ENCODE measurements at places on chromosomes 1 and 21. TPM values are rescaled to one million over a fixed set of nuclear protein-coding genes. Genes with fewer than 3 reads are reported as not detected.

DNA sequence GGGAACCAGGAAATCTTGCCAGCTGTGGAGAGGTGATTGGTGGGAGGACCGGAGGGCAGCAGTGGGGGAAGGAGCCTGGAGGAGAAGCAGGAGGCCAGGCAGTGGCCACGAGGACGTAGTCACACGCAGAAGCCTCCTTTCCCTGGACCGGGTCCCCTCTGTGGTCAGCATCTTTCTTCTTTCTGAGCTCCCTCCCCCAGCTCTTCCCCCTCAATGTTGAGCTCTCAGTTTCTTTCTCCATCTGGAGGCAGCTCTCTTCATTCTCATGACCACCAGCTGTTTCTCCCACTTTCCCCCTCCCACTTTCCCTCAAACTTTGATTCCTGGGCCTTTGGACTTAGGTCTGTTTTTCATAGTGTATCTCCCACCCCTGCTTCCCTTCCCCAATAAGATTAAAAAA lies 18.3 kb downstream of the KIRREL1 start:
- DNase-seq: no peak

GRCh38 chr1:42956739-42957138 lies 1.9 kb downstream of the SLC2A1 start:
- DNase-seq: no peak

- DNase-seq: no peak
Observed at GRCh38 chr1:214557952-214558735, 6.7 kb upstream of the PTPN14 start.

DNA sequence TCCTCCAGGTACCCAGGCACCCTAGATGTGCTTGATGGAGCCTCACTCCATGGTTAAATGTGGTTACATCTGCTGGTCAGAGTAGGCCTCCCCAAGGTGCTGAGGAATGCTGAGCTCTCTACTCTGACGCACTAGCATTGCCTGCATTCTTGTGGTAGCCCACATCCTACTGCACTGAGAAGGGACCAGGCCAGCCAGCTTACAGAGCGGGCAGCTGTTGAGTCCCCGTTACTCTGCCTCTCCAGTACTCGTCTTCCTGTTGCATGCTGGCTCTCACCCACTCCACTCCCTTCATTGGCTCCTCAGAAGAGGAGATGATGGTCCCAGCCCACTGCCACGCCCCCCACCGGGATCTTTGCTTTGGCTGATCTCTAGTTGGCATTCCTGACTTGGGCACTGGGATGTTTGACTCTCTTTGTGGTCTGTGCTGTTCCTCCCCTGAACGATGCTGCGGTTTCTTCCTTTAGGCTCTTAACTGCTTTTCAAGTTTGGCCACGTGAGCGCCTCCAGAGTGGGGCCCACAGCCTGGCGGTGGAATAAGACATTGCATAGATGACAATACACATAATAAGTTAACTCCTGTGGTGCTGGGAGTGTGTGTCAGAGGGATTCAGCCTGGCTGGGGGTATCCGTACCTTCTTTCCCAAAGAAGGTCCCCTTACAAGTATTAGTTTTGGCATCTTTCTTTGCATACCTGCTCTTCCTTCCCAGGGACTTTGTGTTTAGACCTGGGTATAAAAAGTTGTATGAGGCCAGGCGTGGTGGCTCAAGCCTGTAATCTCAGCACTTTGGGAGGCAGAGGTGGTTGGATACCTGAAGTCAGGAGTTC lies 18.6 kb downstream of the AZIN2 start:
- DNase-seq: no peak

DNA sequence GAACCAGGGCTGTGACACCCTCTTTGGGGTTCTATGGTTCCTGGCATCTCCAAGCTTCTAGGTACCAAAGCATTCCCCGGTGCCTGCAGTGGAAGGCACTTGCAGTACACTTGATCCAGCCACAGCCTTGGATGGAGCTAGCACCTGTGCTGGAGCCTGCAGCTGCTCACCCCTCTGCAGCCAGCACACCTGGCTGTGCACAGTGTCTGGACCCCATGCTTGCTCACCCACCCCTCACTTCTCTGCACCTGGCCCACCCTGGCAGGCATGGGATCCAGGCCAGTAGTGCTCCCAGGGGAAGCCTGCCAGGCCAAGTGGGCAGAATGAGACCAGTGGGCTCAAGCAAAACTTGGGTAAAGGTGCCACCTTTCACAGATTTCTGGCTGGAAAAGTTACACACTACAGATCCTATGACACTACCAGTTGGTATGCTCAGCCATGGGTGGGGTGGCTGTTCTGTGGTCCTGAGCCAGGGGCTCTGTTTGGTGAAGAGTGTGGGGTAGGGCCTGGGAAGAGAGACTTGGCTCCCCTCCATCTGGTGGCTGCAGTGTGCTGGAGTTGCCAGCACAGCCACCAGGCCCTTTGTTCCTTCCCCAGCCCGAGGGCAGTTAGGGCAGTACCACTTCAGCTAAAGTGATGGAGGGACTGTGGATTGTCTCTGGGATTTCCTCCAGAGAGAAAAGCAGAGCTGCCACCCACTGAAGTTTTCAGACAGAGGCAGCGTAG lies 157.8 kb upstream of the LRRC7 start:
- no peak for DNase-seq

DNA sequence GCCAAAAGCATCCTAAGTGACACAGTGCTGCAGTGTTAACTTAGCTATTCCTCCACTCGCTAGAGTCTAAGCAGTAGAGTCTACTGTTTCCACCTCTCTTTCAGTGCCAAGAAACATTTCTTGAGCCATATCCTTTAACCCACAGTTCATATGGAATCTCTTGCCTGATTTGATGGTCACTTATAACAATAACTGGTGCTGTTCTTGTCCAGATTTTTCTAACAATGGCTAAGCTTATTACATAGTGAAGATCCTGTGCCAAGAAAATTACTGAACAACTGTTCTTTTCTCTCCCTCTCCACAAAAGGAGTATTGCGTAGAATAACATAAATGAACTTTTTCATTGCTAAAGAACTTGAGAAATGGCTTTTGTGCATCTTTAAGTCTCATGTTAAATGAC lies 121.3 kb downstream of the CDC7 start:
- no peak for DNase-seq

GRCh38 chr1:230394134-230394533 lies 32.0 kb downstream of the PGBD5 start:
- no peak for DNase-seq

Gene RHD
- total RNA-seq: not detected

Gene DLGAP3
- 0.28 TPM for total RNA-seq

Gene SLC45A1
- total RNA-seq: 0.84 TPM
